ENCODE measurements at places on chromosomes 5 and 9.

DNA sequence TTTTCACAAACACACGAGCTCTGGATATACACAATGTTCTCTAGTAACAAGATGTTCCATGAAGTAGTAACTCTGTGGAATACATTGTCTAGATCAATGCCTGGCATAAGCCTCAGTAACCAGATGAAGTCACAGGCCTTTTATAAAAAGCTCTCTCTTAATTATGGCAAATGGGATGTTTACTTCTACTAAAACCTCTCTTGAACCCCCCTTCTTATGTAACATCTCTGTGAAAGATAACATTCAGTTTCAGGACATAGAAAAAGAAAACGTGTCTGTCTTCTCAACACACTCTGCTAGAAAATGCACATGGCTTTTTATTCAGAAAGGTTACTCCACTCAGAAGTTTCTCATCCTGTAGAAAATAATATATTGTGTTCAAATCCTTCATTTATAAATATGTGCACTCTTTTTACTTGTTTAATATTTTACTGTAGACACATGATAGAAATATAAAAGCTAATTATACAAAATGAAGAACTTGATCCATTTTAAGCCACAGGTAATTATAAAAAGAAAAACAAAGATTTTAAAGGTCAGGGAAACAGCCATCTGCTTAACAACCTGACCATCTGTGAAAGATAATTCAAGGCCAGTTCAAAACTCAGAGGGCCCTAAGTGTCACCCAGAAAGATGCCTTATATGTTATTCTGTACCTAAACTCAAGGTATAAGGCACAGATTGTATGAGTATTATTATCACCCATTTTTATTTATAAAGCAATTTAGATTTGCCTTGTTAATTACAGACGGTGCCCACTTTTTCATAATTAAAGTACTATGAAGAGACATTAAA, 812.0 kb downstream of the CDH18 start:
- DNase-seq = no peak

DNA sequence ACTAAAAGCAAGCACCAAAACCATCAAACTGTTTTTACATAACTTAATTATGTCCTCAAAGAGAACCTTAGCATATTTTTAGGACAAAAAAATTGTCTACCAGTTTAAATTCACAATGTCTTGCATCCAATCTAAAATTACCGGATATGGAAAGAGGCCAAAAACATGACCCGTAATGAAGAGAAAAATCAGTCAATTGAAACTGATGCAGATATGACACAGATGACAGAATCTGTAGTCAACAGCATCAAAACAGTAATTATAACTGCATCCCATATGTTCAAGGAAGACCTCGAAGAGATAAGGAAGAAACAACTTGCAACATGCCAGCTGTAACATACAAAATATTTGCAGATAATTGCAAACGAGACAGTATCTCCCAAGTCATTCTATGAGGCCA, 473.2 kb downstream of the SEMA5A start:
- no peak for DNase-seq

- no peak for DNase-seq
These were observed 154.5 kb downstream of the CWC27 start for GRCh38 chr5:64923151-64923685.

GRCh38 chr5:79845448-79846197, 145.4 kb downstream of the MTX3 start:
- DNase-seq = no peak

GRCh38 chr5:62538017-62538942, 40.3 kb upstream of the LRRC70 start:
- no peak for DNase-seq

All from transverse colon (tissue), 4 donors.